ENCODE measurements at places on chromosomes 6 and 20.
A peak's percentile ranks its signal among the peaks of the same experiment; 100 is the strongest.

DNA sequence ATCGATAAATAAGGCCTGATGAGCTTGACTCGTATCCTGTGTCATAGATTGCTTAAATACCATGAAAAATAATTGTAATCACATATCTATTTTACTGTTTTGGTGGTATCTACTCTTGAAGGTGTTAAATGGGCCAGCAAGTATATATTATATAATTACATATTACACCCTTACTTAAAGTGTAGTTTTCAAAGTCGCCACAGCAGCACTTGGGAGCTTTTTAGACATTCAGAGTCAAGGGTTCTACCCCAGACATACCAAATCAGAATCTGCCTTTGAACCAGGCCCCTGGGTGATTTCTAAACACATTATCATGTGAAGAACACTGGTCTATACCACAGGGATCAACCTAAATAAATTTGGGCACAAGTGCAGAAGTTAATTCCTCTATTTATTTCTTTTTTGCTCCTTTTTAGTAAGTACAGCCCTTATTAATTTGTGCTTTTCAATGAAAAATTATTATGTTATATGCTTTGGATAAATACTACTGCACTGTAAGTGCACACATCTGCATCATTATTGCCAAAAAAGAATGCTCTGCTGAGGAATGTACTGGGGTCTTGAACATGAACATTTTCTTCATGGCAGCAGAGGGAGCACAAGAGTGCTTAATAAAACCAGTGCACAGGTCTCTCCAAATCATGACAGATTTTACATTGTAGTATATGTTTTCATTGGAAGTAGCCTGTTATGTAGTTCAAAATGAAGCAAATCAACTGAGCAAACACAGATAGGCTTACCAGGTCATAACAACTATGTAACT is 3.1 kb upstream of the ATXN1 start:
- peak; percentile 64 for DNase-seq

DNA sequence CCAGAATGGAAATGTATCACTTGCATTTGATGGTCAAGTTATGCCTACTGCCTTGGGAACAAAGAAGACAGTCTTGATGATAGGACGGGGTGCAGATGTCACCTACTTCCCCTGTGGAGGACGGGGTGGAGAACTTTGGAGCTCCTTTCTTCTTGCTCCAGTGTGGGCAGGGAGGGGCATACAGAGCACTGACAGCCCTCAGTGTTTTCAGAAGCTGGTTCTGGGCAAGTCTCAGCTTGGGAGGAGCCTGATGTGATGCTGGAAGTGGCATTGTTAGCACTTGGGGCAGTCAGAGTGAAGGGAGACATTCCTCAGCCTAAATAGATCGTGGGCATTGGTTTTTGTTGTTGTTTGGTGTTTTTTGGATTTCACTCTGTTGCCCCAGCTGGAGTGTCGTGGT is 59.7 kb downstream of the SYNJ2 start:
- no peak for DNase-seq

GRCh38 chr20:58514321-58515232 is 622 bp downstream of the APCDD1L start:
- peak; percentile 22 for DNase-seq

DNA sequence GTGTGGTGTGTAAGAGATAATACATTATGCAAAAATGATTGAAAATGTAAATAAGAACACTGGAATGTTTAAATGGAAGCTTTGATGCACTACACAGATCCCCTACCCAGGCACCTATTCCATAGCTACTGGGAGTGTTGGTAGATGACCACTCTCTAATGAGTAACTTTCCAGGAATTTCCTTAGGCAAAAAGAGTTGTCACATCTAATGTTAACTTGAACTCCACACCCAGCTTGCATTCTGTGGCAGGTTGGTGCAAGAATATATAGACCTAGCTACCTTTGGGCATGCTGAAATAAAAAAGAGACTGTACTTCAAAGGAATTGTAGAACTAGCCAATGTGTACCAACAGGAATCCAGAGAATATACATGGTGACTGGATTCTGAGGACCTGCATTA is 1254.2 kb upstream of the EYS start:
- DNase-seq: no peak

GRCh38 chr6:41675176-41675775 is 37.0 kb downstream of the MDFI start:
- no peak for DNase-seq

- DNase-seq: no peak
Observed at GRCh38 chr20:32575227-32575581, 9.9 kb downstream of the NOL4L start.

GRCh38 chr20:16942756-16943155 is 194.6 kb downstream of the OTOR start:
- peak; percentile 48 for DNase-seq

DNA sequence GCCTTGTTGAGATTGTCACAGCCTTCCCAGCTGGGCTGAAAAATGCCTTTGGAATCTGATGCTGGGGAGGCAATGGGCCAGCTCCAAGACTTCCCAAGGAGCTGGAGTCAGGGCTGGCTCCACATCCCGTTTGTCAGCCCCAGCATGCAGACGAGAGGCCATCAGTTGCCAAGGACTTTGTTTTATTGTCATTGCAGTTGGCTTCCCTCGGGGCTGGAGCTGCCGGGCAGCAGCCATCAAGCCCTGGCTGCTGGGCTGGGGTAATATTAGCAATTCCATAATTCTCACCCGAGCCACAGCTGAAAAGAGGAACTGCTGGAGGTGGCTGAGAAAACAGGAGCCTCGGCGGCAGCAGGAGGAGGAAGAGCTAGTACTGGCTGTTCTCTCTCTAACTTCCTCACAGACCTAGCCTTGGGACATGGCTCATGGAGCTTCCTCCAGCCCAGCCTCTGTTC is 182.5 kb downstream of the CDC5L start:
- DNase-seq: peak; percentile 68

DNA sequence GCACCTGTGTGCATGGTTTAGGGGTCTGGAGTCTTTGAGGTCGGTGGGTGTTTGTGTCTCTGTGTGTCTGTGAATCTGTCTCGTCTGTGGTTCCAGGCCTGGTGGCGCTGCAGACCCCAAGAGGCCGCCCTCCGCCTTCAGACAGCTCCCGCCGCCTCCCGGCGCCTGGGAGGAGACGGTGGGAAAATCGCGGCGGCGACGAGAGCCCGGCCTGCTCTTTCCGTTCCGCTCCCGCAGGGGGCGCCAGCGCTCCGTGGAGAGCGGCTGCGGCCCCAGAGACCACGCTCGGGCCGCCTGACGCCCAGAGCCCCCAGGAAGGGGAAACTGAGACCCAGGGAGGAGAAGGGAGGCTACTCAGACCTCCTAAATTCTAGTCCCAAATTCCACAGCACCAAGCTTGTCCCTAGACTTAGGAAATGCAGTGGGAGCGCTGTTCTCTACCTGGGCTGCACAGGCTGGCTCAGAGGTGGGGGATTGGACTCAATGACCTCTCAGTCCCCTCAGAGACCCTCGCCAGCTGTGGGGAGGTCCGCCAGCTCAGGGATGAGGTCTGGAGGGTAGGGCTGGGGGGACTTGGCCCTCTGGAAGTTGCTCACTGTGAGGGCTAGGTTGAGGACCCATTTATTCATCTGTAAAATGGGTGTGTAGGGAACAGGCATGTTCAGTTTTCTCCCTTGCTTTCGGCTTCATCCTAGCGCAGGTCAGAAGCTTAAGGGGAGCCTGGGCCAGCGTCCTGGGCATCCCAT is 36.9 kb upstream of the BLCAP start:
- DNase-seq: no peak

GRCh38 chr20:2246069-2246491 is 49.7 kb upstream of the TGM3 start:
- no peak for DNase-seq

GRCh38 chr6:137717074-137718073 is 149.7 kb upstream of the TNFAIP3 start:
- DNase-seq: no peak

GRCh38 chr6:119121367-119121766 is 42.9 kb upstream of the FAM184A start:
- DNase-seq: no peak

DNA sequence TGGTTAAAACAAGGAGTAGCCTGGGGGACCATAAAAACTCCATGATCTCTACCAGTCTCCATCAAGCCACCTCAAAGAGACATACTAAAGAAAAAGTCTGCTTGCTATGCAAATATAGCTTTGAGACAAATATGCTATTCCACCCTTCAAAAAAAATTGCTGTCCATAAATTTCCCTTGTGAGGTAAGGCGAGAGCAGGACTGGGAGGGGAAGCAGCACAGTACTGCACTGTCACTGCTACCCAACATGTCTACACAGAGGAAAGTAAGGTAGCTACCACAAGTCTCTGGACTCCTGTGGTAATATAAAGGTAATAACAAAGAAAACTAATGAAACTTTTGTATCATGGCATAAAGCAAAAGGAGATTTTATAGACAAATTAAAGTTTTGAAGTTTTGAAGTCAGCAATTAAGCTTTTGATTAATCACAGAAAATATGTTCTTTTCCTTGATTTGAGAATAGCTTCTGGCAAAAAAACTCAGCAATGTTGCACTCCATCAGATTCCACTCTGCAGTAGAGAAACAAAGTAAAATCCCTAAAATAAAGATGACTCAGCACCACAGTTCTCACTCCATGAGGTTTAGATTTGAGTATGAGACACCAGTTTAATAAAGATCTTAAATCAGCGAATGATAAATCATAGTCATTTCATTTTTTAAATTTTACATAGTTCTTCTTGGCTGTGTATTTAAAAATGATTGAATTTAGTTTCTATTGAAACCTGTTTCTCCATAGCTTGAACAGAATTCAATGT is 602.4 kb downstream of the COL12A1 start:
- DNase-seq: peak; percentile 74

DNA sequence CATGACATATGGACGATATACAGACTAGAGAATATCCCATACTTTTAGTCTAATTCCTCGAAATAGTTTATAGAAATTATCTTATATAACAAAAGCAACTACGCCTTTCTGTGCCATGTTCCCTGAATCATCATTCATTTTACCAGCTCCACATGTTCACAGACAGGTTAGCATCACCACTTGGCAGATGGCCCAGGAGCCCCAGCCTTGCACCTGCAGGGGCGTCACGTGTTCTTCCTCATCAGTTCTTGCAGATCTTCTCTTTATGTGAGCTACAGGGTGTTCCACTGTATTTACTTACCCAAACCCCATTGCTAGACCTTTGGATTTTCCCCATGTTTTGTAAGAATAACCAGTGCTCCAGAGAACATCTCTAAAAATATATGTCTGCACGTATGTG is 12.6 kb upstream of the BNIP5 start:
- no peak for DNase-seq

GRCh38 chr20:22385602-22386305 is 198.6 kb downstream of the FOXA2 start:
- no peak for DNase-seq

DNA sequence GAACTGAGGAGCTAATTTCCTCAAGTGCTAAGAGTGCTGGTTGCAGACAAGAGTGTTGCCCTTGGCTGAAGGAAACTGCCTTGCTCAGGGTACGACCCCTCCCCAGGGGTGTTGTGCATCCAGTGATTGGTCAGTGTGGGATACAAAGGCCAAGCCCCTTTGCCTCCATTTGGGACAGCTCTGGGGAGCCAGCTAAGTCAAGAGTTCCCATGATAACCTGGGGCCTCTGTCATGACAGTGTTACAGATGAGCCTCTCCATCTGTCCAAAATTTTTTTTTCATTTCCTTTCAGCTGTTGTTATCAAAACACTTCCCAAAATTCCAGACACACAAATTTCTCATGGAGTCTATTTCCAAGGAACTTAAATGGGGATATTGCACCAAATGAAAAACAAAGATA is 93.3 kb downstream of the HS3ST5 start:
- DNase-seq: no peak

DNA sequence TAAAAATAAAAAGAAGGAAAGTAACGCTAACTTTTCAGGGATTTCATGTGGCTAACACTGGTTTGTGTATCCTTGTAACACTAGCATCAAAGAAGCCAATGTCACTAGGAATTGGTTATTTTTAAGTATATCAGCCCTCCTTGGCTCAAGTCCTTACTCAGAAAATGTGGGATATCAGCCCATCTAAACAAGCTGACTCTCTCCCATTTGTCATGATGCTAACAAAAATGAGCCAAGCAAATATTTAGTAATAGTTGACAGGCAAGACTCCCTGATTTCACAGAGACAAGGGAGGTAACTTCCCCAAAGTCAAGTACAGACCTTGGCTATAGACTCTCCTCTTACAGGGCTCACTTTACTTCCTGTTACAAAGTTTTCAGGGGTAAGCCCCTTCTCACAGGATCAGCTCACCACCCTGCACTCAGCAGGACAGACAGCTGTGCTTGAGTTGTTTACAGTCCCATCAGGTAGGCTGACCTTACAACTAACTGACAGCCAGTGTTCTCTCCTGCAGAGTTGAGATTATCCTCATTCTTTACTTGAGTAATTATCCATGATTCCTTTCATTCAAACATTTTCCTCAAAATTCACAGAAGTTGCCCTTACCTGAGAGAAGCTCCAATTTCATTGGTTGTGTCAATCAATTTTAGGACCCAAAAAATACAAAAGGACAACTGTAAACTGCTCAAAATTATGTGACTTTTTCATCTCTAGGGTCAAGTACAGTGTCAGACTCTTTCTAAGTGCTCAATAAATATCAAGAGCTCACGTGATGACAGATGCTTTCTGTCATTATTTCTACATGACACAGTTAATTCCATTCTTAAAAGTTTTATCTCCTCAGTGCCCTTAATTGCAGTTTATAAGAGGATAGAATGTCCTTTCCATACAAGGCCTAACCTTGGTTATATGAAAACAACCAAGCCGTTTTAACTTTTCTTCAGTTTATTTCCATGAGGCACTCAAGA is 38.1 kb upstream of the BMP5 start:
- no peak for DNase-seq

DNA sequence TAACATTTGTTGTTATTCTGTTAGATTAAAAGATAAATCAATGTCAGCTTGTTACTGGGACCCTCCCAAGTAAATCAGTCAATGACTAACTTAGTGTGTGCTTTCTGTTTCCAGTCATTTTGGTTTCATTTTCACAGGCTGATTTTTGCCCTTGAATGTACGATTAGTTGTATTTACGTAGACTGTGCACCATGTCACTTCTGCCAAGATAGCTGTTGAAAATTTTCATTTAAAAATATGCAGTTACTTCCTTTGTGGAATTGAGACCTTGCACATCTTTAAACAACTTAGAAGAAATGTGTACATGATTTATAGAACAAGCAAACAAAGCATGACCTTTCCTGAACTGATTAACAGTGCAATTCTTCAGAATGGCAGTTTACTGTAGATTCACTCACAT is 944.8 kb upstream of the CITED2 start:
- DNase-seq: peak; percentile 34

GRCh38 chr6:16618962-16619361 is 142.3 kb downstream of the ATXN1 start:
- no peak for DNase-seq

- no peak for DNase-seq
Observed at GRCh38 chr6:122650403-122650802, 40.2 kb downstream of the PKIB start.

GRCh38 chr6:55957961-55958422 is 82.6 kb upstream of the BMP5 start:
- DNase-seq: peak; percentile 75

- peak; percentile 90 for DNase-seq
Observed at GRCh38 chr6:101195588-101195987, 197.9 kb upstream of the GRIK2 start.

GRCh38 chr20:63446216-63447024 is 26.0 kb downstream of the KCNQ2 start:
- DNase-seq: no peak

- no peak for DNase-seq
Observed at GRCh38 chr20:33828967-33829560, 17.9 kb downstream of the CHMP4B start.
